ENCODE measurements at places on chromosomes 3 and 15.
A peak's percentile ranks its signal among the peaks of the same experiment; 100 is the strongest.

- DNase-seq: no peak
Observed at GRCh38 chr3:11724615-11725339, 81.1 kb upstream of the VGLL4 start.

- no peak for DNase-seq
Observed at GRCh38 chr3:31848911-31849310, 132.2 kb downstream of the OSBPL10 start.

DNA sequence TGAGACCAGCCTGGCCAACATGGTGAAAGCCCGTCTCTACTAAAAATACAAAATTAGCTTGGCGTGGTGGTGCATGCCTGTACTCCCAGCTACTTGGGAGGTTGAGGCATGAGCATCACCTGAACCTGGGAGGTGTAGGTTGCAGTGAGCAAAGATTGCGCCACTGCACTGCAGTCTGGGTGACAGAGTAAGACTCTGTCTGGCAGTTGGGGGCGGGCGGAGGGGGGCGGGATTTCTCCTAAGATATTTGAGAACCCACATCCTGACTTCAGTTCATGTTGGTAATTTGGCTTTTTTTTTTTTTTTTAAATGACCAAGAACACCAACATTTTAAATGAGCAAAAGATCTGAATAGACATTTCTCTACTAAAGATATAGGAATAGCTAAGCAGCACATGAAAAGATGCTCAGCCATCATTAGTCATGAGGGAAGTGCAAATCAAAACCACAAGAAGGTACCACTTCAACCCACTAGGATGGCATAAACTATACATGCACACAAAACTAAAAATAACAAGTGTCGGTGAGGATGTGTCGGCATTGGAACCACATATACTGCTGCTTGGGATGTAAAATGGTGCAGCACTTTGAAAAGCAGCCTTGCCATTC, 75.6 kb upstream of the LMOD3 start:
- peak; percentile 56 for DNase-seq

- no peak for DNase-seq
Observed at GRCh38 chr3:69696367-69696766, 42.9 kb upstream of the MITF start.

DNA sequence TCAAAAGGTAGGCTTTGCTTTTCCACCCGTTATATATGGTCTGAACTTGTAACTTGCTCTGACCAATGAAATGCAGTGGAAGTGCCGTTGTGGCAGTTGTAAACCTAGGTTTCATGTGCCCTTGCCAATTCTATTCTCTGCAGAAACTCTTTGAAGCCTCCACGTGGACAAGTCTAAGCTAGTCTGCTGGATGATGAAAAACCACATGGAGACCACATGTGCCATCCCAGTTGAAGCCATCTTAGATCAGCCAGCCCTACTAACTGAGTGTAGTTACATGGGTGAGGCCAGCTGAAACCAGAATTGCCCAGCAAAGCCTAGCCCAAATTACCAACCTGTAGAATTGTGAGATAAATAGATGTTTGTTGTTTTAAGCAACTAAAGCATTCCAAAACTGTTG, 183.7 kb upstream of the KCNH8 start:
- no peak for DNase-seq

GRCh38 chr3:154884952-154885351, 195.2 kb upstream of the MME start:
- DNase-seq: no peak
